ENCODE measurements at places on chromosomes 6 and 20.

DNA sequence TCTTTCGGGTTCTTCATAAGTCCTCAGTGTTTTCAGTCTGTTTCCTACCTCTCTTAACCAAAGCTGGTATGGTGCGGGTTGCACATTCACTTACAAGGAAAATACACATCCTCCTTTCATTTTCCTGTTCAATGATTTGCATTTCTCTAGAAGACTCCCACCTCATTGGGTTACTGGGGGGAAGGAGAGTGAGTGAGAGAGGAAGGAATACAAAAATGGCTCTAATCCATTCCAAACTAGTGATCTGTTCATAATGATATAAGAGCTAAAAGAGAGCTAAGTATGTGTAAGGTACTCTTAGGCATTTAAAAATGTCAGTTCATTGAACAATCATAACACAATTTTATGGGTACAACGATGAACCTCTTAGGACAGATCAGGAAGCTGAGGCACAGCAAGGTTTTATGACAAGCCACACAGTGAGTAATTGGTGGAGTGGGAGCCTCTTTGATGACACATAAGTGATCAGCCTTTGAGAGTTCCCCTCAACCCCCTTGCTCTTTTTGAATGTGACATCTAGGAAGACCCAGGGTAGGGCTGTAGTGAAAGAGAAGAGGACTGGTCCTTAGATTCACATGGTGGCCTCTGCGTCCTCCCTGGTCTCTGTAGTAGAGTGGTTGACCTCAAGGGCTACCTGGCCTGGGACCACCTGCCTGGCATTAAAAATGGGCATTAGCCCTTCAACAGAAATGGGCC lies 328.4 kb upstream of the SOX4 start:
- DNase-seq, result no peak

GRCh38 chr6:135852746-135853145 lies 1.2 kb downstream of the PDE7B start:
- DNase-seq, result no peak

DNA sequence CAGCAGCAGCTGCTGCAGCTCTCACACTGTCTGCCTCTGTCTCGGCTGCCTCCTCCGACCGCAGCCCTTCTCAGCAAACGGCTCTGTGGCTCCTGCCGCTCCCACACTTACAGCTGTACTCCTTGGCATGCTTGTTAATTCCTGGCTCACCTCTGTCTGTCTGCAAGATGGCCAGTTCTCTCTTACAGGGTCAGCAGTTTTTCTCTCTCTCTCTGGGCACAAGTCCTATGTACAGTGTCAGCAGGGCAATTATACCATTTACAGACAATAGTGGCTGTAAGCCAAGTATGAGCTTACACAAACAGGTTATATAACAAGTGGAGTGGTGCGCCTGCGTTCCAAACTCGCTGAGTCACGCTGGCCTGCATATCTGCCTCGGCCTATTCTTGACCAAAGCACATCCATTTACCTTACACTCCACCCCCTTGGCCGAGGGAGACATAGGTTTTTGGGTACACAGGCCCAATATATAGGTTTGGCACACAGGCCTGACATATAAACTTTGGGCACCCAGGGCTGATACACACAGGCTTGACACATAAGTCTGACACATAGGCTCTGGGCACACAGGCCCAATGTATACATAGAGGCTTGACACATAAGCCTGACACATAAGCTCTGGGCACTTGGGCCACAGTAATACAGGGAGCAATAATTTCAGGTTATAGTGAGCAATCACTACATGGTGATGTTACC lies 4.4 kb downstream of the ZKSCAN3 start:
- no peak for DNase-seq

- no peak for DNase-seq
These were observed 35.2 kb downstream of the RREB1 start for GRCh38 chr6:7142918-7143475.

GRCh38 chr6:159044899-159045727 lies at the start of gene TAGAP:
TSS of gene TAGAP (minus strand) at chr6:159044991. CDS start at chr6:159044146, 845 bp downstream.
- peak; percentile 95 for DNase-seq

DNA sequence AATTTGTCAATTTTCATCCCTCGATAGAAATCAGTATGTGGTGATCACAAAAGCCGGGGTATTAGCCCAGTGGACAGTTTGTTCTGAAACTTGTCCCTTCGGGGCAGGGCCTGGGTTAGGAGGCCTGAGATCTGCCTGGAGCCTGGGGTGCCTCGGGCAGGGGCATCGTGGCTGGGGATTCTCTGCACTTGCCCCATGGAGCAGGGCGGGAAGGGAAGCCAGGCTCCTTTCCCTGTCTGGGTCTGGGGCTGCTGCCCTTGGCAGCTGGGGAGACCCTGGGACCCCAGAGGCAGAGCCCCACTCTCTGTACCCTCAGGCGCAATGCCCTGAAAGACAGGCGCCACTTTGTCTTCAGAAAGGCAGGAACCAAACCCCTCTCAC lies 27.4 kb downstream of the NTSR1 start:
- DNase-seq, result no peak

GRCh38 chr6:83071023-83071422 lies 3.6 kb downstream of the DOP1A start:
- no peak for DNase-seq

Data from CD4-positive, alpha-beta T cell treated with Interleukin-10 for 1 hour (primary cell).